ENCODE measurements at places on chromosomes 4 and X. TPM values are rescaled to one million over a fixed set of nuclear protein-coding genes. Genes with fewer than 3 reads are reported as not detected.

Gene CITED1
- not detected for total RNA-seq

Gene CLRN2
- total RNA-seq, result not detected

DNA sequence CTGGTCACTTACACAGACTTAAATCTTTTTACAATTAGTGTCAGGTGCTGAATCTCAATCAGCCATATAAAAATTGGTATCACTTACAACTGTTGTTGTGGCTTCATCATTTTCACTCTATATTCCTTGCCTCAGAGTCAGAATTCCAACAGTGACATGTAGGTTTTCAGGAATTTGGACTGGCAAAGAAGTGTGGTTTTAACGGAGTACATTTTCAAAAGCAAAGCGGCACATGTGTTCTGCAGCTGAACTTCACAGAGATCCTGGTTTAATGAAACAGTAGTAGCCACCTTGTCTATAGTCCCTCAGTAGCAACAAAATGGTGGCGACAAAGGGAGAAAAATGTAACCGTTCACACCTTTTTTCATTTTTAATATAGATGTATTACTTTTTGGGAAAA is 486.6 kb downstream of the FAT4 start:
- no peak for DNase-seq

DNA sequence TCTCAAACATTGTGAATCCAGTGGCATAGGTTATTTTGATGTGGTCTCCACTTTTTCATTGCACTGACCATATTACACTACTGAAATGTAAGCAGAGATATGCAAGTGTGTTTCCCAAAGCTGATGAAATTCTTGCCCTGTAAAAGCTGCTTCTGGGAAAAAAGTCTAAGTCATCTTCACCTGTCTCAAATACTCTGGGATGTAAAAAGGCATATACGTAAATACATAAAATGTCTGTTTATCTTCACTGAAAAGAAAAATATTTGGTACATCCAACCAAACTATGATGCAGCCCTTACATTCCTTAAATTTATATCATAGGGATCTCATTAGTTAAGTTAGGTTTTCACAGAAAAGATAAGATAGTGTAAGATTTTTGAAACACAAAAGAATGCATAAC is 7.9 kb downstream of the KDR start:
- DNase-seq, result no peak

- no peak for DNase-seq
Observed at GRCh38 chr4:38222892-38223291, 262.7 kb downstream of the PTTG2 start.

Measured in naive thymus-derived CD8-positive, alpha-beta T cell (primary cell).